ENCODE measurements at places on chromosomes 11 and 22.

DNA sequence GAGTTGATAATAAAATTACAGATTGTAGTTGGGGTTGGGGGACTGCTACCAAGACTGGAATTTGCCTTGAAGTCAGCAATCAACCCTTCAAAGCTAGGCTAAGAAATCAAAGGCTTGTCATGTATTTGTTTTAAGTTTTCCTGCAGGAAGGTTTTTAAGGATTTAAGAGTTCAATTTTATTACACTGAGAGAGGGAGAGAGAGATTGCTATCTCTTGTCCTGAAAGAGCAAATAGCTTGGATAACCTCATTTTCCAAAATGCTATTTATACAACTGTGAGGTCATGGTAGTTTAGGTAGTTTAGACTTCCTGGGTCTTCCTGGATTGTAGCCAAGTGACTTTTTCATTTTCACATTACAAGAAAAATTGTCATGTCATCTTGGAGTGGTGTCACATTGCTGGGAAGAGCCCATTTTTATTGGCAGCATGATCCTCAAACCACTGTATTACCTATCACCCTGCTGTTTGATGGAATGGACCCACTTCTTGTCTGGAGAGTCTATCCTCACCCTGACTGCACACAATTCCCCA is 10.1 kb upstream of the PRSS23 start:
- DNase-seq = no peak

- DNase-seq = no peak
Measured at GRCh38 chr11:130700092-130700491, 216.2 kb downstream of the SNX19 start.

DNA sequence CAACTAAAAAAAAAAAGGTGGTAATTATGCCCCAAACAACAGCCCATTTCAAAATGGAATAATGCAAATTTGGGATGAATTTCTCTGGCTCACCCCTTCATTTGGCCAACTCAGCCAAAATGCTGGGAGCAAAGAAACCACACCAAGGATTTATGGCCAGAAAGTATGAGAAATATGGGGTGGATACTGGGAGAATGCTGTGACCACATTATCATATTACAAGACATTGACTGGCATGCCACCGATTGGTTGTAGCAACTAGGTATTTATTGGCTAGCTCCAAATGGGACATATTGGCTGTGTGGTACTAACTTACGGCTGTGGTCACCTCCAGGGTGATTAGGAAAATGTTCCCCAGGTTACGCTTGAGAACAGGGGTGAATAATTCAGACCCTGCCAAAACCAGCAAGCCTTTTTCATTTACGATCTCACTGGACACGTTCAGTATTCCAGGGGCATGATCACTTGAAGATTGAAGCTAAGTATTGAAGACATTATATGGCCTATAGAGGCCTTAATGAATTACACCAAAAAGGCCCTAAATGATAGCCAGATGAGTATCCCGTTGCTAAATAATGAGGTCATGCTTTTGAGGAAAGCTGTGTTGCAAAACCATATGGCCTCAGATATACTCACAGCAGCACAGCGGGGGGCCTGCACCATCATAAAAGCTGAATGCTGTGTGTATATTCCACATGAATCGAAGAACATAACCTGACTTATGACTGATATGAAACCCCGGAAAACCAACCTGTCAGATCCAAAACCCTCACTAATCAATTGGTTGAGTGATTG is 3.8 kb upstream of the FDX1 start:
- DNase-seq = no peak

- DNase-seq = no peak
Measured at GRCh38 chr11:103907548-103908455, 128.6 kb upstream of the DDI1 start.

DNA sequence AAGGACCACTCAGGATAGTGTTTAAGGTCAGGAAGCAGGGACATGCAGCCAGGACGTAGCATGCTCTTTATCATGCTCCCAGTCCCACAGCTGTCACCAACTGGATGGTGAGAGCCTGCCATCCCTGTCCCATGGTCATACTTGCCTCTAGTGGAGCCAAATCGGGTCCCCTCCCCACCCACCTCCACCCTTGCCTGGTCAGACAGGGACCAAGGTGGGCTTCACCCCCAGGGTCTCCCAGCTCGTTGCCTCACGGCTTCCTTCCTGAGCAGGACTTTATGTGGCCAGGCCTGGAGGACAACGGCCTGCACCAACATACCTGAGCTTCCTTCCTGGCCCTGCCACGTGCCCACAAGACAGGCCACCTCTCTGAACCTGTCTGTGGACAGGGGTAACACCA is 19.8 kb downstream of the A4GALT start:
- no peak for DNase-seq

DNA sequence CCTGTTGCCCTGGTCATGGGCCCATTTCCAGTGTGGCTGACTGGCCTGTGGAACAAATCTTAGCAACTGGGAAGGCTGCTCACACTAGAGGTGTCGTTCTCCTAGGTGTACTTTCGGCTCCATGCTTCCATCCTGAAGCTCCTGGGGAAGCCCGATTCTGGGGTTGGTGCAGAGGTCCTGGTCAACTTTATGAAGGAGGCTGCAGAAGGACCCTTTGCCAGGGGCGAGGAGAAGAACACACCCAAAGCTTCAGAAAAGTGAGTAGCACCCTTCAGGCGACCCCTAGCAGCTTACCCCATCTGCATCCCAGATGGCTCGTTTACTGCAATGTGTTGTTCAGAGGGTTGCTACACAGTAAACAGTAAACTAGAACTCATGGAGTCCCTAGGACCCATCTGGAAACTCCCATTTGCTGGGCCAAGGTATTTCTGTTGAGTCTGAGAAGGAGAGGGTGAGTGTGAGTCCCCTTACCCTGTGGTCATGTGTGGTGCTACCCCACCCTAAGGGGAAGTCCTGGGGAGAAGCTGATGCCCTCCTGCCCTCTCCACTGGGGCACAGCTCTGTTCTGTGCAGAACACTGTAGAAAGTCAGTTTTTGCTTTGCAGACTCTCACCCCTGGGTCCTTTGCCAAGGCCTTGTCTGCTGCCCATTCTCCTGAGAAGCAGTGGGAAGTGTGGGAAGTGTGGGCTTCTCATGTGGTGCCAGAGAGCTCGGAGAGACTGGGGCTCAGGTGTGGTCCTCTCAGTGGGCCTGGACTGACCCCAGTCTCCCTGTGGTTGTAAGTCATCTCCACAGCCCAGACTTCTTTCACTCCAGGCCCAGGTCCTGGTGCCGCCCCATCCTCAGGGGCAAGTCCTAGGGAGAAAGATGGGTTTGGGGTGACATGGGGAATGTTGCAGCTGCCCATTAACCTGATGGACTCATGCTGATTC is 85.0 kb downstream of the CABIN1 start:
- no peak for DNase-seq

DNA sequence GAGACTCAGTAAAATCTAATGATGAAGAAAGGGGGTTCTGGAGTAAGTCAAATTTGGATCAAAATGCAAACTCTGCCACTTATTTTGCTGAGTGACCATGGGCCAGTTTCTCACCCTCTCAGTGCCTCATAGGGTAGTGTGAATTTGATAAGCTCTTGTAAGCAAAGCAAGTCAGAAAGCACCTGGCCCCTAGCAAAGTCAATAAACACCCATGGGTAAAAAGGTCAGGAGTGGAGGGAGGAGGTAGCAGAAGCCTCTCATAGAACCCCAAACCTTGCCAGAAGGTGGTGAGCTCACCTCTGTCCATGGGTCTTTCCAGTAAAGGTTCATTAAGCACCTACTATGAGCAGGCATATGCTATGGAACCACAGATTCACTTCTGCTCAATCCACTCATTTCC is 18.5 kb upstream of the CACNG2 start:
- DNase-seq = no peak

GRCh38 chr22:50399751-50400331 is 56.7 kb downstream of the PPP6R2 start:
- DNase-seq = no peak

GRCh38 chr11:119505861-119506260 is 82.9 kb upstream of the THY1 start:
- no peak for DNase-seq

DNA sequence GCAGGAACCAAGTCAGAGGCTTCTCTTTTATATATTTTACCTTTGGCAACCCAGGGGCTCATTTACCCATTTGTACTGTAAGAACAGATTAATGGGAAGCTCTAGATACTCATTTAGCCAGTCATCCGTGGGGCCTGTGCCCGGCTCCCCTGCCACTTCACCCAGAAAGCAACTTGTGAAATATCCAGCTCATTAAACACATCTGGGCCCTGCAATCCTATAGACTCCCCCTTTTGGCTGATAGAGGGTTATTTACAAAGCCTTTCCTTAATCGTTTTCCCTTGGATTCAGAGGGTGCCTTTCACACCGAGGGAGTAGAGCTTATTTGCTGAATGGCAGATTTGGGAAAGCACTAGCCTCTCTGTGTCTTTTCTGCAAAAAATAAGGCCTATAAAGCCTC is 118.7 kb upstream of the SORL1-AS1 start:
- no peak for DNase-seq

DNA sequence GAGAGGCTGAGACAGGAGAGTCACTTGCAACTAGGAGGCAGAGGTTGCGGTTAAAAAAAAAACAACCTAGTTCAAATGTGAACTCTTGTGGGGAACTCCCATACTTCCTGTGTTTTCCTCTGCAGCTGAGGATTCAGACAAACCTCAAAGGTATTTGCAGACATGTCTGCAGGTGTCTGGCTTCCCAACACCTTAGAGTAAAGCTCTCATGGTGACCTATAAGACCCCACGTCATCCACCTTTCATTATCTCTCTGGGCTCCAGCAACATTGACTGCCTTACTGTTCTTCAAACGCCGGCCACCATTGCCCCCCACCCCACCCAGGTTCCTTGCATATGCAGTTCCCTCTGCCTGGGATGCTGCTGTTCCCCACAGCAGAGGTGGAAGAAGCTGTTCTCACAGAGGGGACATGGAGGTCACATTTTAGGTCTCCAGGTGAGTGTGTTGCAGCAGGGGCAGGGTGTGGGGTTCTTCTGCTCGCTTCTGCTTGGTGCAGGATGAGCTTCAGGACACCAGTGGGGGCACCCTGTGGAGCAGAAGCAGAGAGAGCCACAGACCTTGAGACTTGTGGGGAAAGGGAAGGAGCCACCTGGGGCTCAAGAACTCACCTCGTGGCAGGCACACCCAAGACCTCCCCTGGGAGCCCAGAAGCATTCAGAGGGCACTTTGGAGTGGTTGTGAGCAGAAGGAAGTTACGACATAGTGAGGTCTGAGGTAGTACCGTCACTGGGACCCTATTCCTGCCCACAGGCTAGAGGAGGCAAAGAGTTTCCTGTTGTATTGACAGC is 203.2 kb downstream of the CSNK2A3 start:
- no peak for DNase-seq

- DNase-seq = no peak
Measured at GRCh38 chr22:39806109-39806508, 87.5 kb downstream of the ENTHD1 start.

DNA sequence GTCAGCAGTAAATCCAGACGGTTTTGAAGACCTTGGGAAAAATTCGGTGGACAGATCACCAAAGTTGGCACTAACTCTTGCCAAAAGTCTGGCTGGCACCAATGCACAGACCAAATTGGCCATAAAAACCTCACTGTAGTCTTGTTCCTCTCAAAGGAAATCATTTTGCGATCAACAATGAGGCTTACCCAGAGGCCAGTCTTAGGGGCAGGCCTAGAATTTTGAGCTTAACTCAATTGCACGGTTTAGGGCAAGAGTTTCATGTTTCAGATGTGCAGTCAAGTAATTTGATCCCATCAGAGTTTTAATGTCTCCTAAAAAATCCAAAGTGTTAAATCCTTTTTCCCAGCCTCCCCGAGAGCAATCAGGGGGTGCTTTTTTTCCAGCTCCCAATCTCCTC is 19.0 kb downstream of the MPPED2 start:
- no peak for DNase-seq

DNA sequence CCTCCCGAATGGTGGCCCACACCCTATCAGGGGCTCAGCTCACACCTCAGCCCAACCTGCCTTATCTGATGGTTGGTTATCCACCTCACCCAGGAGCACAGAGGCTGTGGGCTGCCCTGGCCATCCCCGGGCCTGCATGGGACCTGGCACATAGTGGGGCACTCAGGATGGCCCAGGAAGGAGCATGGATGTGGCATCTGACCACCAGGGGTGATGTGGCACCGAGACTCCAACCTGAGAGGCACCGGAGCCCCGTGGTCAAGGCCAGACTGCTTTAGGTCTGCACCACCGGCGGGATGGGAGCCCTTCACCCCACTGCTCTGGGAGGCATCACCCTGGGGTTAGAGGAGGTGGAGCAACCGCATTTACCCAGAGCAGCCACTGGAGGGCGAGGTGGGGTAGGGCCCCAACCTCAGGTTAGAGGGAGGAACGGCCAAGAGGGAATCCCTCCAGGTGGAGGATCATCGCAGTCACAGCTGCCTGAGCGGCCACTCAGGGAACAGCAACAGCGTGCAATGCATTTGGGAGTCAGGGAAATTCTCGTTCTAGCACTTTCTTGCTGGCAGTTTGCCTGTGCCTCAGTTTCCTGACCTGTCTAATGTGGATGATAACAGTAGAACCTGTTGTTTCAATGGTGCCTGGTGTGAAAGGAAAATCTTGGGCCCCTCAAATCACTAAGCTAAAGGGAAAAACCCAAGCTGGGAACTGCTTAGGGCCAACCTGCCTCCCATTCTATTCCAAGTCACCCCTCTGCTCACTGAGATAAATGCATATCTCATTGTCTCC is 52.9 kb upstream of the CARS1 start:
- DNase-seq = no peak

- no peak for DNase-seq
Measured at GRCh38 chr22:50699001-50699755, 26.6 kb downstream of the SHANK3 start.

GRCh38 chr22:50481440-50482106 is at the start of gene ADM2:
Gene ADM2, plus strand, starts transcription at chr22:50481543. Its CDS starts 305 bp downstream, at chr22:50481848.
- DNase-seq = peak; percentile 39

- no peak for DNase-seq
Measured at GRCh38 chr22:37305887-37306286, 23.6 kb downstream of the CYTH4 start.

DNA sequence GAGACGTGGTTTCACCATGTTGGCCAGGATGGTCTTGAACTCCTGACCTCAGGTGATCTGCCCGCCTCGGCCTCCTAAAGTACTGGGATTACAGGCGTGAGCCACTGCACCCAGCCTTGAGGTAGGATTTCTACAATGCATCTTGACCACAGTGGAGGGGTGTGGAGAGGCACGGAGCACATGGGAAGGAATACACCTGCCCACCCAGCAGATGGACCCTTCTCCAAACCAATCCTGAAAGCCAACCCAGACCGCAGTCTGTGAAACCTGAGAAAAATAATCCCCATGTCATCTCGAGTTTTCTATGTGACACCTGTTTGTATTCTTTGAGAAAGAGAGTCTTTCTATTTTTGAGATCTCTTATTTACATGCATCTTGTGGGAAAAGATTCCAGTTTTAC is 32.5 kb downstream of the LGR4 start:
- DNase-seq = no peak

GRCh38 chr11:127531167-127531566 is 530.6 kb upstream of the KIRREL3 start:
- no peak for DNase-seq

DNA sequence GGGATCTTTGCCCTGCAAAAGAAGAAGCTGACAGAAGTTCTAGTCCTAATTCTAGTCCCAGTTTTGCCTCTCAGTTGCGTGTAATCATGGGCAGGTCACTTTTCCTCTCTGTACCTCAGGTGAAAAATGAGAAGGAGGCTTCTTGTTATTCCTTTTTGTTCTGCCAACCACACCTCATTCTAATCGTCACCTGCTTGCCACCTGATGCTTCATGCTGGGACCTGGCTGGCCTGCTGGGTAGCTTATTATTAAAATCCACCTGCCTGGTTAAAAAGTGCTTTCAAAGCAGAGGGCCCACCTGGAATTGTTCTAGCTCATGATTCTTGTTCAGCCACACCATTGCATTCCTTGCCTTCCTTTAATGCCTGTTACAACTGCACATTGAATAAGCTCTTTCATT is 8.4 kb upstream of the ALG8 start:
- no peak for DNase-seq

Data from stimulated activated CD8-positive, alpha-beta memory T cell treated with anti-CD3 and anti-CD28 coated beads, Interleukin-4, amount 100 ng/mL, for 1 hour (primary cell).